CD4-positive, alpha-beta T cell treated with Interleukin-2 at 100 ng/mL for 4 hours (primary cell): ENCODE measurements at places on chromosomes 3 and 15.

DNA sequence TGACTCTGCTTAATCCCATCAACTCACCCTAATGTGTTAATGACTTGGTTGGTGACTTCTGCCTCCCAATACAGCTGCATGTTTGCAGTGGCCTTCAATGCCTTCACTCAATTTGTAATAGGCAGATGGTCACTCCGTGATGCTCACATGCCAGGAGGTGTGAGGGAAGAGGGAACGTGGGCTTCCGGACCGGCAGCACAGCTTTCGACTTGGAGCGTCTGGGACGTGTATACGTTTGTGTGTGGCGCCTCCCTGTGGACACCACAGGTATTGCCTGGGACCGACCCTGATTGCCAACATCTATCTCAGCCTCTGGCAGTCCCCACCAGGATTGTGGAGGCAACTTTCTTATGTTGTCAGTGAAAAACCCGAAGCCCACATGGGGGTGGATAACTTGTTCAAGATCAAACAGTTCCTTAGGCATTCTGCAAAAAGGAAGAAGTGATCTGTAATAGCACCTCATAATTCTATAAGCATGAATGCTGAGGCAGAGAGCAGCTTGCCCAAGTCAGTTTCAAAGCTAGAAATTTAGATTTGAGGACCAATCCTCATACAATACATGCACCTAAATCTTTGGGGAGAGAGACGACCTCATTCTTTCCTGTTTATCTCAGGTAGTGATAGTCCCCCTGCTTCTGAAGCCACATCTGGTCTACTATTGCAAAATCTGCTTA is 16.9 kb downstream of the MRPL46 start:
- peak; percentile 28 for DNase-seq

GRCh38 chr3:64166584-64167162 is 58.6 kb downstream of the PRICKLE2 start:
- no peak for DNase-seq

- DNase-seq, result no peak
These were observed 108.8 kb downstream of the TOP2B start for GRCh38 chr3:25555695-25556437.

GRCh38 chr3:36763850-36764703 is at the start of gene DCLK3:
DCLK3 (minus strand) TSS chr3:36764553; CDS start chr3:36764263, 290 bp downstream.
- no peak for DNase-seq

GRCh38 chr3:173004681-173005080 is 136.4 kb downstream of the SPATA16 start:
- no peak for DNase-seq

DNA sequence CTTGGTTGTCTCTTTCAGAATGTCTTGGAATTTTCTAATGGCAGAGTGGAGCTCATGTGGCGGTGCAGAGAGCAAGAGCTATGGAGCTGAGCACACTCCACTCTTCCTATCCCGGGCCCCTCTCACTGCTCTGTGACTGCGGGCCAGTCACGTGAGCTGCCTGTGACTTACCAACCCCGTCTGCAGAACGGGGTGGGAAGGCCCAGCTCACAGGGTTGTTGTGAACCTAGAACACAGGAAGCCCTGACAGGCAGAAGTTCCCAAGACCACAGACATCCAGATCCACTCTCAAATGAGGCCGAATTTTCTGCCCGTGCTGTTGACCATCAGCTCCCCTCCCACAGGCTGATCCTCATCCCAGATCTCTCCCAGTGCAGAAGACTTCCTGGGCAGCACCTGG is 35.5 kb upstream of the PLXNA1 start:
- no peak for DNase-seq

DNA sequence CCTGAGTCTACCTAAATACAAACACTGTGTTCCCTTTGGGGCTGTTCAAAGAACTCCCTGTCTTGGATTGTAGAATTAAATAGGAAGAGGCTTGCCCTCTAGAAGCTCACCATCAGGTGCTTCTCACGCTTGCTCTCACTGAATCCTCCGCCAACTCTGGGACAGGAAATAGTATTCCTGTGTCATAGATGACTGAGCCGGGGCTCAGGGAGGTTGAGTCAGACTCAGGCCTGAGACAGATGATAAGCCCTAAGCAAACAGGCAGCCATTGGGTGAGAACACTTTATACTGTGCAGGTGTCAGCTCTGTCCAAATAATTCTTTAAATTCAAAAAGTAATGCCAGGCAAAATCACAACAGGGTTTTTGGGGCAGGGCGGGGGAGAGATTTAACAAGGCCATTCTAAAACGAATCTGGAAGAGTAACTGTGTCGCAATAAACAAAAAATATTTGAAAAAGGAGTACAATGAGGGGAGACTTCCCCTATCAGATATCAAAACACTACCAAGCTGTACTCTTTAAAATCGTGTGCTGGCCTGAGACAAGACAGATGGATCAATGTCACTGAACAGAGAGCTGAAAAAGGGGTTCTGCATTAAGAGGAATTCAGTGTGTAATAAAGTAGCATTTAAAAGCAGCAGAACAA is 59.0 kb downstream of the EPHB3 start:
- DNase-seq, result no peak

DNA sequence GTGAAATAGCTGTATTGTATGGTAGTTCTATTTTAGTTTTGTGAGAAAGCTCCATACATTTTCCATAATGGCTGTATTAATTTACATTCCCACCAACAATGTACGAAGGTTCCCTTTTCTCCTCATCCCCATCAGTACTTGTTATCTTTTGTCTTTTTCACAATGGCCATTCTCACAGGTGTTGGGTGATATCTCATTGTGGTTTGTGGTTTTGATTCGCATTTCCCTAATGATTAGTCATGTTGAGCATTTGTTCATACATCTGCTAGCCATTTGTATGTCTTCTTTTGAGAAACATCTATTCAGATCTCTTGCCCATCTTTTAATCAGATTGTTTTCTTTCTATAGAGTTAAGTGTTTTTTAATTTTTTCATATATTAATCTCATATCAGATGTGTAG is 931.9 kb downstream of the IGSF11 start:
- DNase-seq, result no peak

DNA sequence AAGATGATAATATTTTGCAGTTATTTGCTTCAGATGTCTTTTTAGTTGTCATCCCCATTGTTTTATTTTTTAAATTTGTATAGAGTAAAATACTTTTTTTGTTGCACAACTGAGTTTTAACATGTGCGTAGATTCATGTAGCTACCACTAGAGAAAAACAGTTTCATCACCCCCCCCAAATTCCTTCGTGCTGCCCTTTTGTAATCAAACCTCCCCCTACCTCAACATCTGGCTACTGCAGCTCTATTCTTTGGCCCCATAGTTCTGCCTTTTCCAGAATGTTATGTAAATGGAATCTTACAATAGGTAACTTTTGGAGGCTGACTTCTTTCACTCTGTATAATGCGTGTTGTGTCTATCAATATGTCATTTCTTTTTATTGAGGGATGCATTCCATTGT is 232.0 kb upstream of the RASGRP1 start:
- DNase-seq, result no peak

DNA sequence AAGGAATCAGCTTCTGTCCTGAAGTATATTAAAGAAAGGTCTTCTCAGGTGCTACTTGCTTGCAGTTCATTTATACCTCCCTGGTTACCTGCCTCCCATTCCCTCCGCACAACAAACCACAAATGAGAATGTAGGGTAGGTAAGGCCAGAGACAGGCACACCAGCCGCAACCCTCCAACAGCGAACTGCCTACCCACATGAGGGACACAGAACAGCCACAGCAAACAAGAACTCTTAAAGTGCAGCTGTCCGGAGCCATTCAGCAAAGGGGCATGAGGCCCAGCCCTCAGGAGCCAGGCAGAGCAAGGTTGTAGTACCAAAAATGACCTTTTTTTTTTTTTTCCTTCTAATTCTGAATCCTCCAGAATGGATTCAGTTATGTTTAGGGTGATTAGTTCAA is 52.4 kb downstream of the SPSB4 start:
- no peak for DNase-seq

DNA sequence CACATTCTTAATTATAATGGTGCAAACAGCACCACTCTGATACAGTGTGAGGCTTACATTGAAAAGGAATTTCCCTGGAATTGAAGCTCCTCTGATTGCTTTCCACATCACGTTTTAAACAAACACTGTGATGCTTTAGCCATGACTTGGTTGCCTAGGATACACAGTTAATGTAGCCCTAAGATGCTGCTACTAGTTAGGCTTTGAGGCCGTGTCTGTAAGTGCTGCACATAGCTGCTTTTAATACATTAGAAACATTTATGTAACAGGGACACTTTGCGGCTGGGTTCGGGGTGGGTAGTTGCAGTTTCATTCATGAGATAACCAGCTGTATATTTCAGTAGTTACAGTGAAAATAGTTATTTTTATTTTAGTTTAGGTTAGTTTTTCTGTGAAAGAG is 334.7 kb downstream of the NLGN1 start:
- DNase-seq, result no peak

DNA sequence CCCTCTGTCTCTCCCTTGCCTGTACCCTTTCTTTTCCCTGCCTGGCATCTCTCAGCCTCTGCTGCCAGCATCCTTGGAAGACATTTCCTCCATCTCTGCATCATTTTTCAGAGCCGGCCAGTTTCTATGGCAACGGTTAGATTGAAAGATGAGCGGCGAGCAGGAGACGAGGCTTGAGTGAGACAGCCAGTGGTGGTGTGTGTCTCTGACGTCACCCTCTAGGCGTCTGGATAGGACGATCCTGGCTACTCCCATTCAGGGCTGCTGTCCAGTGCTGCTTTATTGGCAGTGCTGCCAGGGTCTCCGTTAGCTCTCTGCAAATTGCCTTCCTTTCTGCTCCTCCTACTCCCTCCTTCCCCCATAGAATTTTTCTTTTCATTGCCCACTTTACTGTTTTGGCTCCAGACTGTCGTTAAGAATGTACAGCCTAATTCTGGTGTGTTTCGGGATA is 57.9 kb downstream of the TRAK1 start:
- DNase-seq, result no peak

- DNase-seq, result peak; percentile 75
These were observed 3.4 kb downstream of the ANKRD28 start for GRCh38 chr3:15794303-15794771.

- DNase-seq, result no peak
These were observed 14.9 kb upstream of the HES1 start for GRCh38 chr3:194120789-194121770.

DNA sequence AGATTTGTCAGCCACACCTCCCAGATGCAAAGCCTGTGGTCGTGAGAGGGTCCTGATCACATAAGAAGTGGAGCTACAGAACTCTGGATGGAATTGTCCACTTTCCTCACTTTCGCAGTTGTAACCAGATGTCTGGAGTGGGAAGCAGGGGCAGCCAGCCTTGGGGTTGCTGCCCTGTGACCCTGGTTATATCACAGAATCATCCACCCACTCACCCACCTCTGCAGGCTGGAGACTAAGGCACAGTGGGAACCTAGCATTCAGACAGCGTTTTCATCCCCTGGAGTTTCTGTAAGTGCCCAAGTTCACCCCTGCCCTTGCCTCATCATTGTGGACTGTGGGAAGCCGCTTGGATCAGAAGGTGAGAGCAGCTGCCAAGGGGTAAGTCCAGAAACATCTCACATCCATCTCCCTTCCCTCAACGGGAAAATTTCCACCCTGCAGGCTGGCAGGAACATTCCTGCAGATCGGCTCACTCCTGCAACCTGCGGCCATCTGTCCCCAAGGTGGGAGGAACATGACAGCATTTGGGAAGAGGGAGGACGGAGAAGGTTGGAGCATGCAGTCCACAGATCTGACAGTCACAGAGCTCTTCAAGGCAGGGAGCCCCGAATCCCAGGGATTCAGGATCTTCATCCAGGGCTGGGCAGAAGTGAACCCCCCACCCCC is 2.9 kb upstream of the IQSEC1 start:
- DNase-seq, result no peak

DNA sequence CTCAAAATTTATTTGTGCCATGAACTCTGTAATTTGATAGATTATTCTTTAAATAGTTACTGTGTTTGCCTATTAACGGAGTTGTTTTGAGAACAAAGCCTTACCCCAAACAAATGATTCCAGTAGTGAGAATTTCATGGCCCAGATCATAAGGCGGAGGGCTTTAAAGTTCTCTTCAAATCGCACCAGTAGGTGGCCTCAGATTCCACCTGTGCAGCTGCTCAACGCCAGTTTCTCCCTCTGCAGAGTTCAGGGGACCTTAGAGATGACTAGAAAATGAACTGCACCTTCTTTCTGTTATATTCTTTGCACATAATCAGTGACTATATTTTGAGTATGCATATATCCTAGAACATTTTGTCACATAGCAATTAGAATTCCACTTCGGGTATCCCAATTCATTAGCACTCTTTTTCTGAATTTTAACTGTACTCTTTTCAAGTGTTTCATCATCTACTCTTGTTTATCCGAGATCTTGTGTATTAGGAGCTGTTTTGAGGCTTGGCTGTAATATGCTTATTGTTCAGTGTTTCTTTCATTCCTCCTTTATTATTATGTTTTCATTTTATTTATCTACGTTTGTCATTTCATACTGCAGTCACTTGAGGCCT is 232.6 kb upstream of the CHRM5 start:
- peak; percentile 1 for DNase-seq

DNA sequence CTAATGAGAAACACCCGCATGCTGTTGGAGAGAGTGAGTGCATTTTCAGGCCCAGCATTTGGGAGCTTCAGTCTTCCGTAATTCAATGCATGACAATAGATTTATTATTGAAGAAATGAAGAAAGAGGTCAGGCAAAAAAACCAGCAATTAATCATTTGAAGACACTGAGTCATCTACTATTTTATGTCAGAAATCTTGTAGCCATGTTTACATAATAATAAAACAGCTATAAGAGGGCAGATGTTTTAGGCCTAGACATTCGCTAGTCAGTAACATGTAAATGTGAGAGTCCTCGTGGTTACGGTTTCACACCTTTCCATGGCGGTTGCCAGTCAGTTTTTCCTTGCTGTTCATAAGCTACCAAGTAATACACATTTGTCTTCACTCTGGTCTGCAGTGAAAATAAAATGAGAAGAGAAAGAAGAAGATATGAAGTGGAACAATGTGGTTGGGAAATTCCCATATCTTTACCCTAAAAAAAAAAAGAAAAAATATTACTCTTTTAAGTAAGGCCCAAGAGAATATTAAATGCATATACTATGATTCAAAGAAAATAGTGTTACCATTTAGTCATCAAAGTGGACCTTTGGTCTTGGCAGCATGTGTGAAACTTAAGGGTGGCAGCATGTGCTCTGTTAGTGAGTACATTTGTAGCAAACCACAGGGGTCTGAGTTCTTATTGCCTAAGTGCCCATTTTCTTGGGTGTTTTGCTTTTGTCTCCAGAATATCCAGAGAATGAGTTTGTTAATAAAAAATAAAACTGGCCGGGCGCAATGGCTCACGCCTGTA is 140.5 kb upstream of the TBL1XR1 start:
- peak; percentile 80 for DNase-seq

- no peak for DNase-seq
These were observed 60.1 kb downstream of the IGSF11 start for GRCh38 chr3:118974356-118975097.

- DNase-seq, result peak; percentile 23
These were observed 5.6 kb upstream of the SLC33A1 start for GRCh38 chr3:155859859-155860258.

- DNase-seq, result no peak
These were observed 28.2 kb upstream of the GOLGA6C start for GRCh38 chr15:75230016-75230343.

- no peak for DNase-seq
These were observed 15.0 kb upstream of the LTF start for GRCh38 chr3:46479696-46480095.
